T-helper 1 cell (primary cell): ENCODE measurements at places on chromosomes 1 and 21.

GRCh38 chr1:154996966-154997701 is 3.7 kb downstream of the LENEP start:
- DNase-seq: no peak

GRCh38 chr1:4700801-4701200 is 46.4 kb downstream of the AJAP1 start:
- no peak for DNase-seq

- no peak for DNase-seq
Observed at GRCh38 chr1:20008391-20008841, 29.0 kb upstream of the PLA2G2A start.

DNA sequence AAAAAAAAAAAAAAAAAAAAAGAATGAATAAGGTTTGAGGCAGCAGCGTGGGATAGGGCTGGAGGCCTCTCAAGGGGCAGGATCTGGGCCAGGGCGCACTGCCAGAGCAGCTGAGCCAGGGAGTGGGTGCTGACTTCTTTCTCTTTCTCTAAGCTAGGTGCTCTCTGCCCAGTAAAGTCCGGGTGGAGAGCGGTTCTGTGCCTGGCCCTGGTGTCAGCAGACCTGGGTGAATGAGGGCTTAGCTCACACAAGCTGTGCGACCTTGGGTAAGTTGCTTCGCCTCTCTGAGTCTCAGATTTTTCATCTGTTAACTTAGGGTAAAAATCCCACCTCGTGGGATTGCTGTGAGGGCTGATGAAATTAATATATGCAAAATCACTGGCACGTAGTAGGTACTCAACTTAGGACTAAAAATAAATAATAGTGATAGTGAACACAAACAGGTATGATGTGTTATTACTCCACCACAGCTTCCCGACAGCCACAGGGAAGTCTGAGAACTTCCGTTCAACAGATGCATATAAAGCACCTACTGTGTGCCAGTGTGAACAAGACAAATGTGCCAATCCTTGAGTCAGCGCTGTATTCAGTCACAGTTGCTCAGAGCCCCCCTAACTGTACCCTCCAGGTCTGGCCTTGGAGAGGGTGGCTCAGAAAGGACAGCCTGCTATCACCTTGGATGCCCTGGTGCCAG is 2.0 kb upstream of the FAM131C start:
- no peak for DNase-seq

- DNase-seq: no peak
Observed at GRCh38 chr1:155076371-155076770, 2.3 kb upstream of the EFNA3 start.

DNA sequence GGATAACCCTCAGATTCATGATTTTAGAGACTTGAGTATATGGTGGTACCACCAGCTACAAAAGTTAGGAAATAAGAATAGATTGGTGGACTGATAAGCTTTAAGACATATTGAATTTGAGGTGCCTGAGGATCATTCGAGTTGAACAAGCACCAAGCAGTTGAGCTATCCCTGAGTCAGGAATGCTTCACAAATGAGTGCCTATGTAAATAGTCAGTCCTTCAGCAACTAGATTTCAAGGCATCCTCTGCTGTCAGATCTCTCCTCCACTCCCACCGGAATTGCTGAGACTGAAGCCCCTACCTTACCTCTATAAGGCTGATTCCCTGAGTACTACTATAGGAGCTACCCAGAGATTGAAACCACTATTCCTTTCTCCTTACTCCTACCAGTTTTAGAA is 7.1 kb downstream of the BTF3L4 start:
- DNase-seq: no peak

DNA sequence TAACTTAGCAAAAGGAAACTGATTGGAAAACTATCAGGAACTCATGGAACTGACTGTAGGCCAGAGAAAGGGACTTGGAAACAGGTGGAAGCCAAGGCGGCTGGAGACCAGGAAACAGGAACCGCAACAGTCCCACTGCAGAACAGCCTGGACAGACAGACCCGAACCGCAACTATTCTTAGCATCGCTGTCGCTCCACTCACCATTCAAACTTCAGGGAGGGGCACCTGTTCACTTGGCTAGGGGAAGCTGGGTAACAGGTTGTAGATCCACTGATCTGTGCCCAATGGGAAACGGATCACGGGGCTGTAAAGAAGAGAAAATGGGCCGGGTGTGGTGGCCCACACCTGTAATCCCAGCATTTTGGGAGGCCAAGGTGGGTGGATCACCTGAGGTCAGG is 61.9 kb downstream of the CLSTN1 start:
- no peak for DNase-seq

GRCh38 chr1:29584362-29584761 is 348.0 kb downstream of the PTPRU start:
- DNase-seq: no peak

- no peak for DNase-seq
Observed at GRCh38 chr1:29384496-29385015, 148.2 kb downstream of the PTPRU start.

DNA sequence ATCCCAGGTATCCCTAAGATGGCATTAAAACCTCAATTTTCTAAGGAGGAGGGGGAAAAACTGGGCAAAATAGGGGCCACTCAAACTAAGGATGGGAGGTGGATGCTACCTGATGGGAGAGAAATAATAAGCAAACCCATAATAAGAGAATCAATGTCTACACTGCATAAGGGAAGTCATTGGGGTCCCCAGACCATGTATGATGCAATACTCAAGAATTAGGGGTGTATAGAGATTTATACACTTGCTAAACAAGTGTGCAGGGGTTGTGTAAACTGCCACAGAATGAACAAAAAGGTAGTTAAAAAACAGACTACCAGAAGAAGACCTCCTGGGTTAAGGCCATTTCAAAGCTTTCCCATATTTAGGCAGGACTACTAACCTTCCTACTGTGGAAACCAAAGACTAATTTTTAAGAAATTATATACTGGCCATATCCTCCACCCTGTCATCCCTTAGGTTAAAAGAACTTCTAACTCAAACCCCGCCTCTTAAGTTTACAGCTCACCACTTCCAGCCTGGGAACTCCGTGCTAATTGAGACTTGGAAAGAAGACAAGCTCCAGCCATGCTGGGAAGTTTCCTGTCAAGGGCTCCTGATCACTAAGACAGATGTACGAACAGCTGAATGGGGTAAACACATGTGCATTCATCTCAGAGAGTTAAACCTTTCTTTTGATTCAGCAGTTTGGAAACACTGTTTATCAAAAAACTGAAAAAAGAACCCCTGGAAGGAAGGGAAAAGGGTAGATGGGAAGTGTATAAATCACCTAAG is 64.4 kb upstream of the TLR5 start:
- no peak for DNase-seq

- no peak for DNase-seq
Observed at GRCh38 chr1:153478047-153478691, 17.7 kb upstream of the S100A7 start.

DNA sequence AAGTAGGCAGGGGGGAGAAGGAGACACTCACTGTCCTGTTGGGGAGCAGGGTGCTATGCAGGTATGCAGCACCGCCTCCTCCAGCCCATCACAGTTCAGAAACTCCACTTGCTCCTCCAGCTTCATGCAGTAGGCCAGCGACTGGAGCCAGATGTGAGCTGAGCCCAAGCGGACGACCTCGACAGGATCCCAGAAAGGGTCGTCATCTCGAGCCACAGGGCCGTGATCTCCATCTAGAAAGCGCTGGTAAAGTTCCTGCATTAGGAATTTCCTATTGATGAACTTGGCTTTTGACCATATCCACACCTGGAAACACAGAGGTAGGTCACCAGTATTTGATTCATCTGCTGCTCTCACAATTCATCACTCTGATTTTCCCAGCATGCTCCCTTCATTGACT is 56.1 kb downstream of the SCCPDH start:
- DNase-seq: no peak

DNA sequence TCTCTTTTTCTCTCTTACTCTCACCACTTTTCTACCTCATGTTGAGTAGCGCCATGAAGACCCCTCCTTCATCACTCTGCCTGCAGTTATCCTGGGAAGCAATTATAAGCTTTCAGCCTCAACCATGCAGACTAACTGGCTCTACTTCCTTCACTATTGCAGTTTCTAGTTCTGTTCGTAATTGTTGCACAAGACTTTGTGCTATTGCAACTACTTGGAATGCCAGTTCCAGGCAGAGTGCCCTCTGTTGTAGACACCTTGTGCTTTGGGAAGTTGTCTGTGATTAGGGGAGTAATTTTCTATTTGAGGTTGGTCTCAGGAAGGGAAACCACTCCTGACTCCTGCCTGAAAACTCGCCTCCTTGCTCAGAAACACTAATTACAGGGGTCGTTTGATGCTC is 19.4 kb downstream of the PGM1 start:
- DNase-seq: no peak

DNA sequence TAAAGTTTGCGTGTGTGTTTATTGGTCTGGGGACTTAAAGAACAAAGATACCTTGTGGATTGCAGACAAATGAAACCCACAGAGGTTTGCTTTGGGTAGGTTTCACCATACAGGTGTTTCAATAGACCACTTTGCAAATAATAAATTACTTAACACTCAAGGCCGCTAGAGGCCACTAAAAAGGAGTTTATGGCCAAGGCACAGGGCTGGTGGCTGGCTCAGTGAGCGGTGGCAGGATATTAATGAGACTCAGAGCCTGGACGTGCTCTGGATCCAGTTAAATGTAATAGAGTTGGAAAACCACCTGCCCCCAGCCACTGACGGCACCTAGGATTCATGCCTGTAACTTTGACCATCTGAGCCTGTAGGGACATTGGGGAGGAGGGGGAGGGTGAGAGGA is 44.5 kb downstream of the LRRC38 start:
- DNase-seq: no peak

- peak; percentile 23 for DNase-seq
Observed at GRCh38 chr1:119758584-119758983, 10.1 kb downstream of the HMGCS2 start.

- no peak for DNase-seq
Observed at GRCh38 chr1:164707868-164708331, 148.9 kb downstream of the PBX1 start.

- no peak for DNase-seq
Observed at GRCh38 chr1:180765151-180765550, 133.3 kb downstream of the XPR1 start.

DNA sequence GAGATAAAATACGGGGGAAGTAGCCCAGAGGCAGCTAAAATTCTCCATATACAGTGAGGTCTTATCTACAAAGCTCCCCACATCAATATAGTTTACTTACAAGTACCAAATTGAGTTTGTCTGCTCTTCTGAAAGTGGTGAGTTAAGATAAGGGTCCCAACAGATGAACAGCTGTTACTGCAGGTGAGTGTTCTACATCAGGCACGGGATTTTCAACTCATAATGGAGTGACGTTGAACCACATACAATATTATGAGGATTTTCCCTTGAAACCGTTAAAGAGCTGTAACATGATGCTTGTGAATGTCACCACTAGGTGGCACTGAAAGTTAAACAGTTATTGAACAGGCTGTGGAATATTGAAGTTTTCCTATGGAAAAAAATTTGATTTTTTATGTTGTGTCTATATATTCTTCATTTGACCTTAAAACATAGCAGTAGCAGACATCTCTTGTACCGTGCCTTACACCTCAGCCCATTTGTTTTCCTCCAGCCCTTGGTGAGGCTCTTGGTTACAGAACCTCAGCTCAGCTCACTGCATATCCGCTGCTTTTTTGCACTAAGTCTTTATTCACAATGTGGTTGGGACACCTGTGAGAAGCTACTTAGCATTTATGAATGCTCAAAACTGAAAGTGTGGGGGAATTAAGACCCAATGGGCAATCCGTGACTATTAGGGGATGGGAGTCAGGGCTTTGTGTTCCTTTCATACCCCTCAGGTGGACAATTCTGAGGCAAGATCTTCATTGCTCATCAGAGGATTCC is 23.2 kb downstream of the CD1D start:
- no peak for DNase-seq

DNA sequence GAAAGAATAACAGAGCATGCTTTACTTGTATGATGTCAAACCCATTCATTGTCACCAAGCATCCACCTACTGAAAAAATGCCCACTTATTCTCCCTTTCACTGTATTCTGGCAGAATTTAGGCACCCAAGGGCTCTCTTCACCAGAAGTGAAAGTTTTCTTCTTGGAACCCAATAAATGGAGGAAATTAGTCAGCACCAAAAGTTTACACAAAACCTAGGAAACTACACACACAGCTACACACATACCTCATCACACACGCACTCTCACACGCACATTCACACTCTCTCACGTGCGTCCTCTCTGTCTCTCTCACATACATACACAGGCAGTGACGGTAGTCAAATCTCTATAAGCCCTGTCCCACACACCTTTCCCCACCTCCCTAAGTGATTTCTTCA is 37.6 kb downstream of the MCOLN2 start:
- DNase-seq: no peak

DNA sequence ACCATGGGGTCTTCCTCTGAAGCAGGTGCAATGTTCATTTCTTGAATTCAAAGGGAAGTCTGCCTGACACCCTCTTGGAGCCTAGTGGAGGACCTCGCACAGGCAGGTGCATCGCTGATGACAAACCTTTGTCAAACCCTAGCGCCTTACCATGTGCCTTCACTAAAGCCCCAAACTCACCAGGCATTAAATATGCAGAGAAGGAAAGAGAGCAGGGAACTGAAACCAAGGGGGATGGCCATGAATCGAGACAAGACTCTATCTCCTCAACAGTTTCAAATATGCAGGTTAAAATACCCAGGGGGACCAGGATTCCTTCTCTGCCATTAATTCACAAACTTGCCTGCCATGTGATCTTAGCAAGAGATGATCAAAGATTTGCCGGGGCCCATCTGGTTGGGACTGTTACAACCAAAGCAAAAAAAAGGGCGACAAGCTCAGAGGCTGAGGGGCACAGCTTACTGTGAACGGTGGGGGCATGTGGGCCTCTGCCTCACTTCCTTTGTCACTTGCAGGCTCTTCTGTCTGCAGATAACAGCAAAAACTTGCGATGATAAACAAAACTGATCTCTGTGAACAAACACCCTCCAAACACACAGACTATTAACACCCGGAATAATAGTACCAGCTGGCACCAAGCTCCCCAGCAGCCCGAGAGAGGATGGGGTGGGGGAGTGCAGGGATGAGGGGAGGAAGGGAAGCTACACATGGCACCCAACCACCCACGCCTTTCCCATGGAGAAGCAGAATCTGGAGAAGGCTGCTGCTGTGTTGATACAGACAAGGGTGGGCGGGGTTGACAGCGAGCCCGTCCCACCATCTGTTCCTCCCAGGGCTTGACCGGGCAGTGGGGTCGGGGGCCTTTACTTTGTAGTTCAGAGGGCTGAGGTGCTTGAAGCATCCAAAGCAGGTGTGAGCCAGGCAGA is 33.9 kb downstream of the TMEM63A start:
- DNase-seq: no peak

DNA sequence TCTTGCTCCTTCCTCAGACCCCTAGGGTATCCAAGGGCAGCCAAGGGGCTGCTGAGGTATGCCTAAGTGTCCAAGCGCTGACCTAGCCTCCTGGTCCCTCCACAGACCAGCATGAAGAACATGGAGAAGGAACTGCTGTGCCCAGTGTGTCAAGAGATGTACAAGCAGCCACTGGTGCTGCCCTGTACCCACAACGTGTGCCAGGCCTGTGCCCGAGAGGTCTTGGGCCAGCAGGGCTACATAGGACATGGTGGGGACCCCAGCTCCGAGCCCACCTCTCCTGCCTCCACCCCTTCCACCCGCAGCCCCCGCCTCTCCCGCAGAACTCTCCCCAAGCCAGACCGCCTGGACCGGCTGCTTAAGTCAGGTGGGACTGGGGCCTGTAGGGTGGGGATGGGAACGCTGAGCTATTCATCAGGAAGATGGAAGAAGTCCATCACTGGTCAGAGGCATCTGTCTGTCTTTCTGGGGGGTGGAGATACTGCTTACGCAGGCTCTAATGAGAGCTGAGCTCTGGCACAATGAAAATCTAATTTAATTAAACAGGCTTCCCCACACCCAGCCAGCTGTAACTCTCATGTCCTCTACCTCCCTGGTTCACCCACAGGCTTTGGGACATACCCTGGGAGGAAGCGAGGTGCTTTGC is 1.8 kb downstream of the TRIM46 start:
- DNase-seq: no peak
